Osteocyte (in vitro differentiated cells): ENCODE measurements at places on chromosomes 4 and X.

DNA sequence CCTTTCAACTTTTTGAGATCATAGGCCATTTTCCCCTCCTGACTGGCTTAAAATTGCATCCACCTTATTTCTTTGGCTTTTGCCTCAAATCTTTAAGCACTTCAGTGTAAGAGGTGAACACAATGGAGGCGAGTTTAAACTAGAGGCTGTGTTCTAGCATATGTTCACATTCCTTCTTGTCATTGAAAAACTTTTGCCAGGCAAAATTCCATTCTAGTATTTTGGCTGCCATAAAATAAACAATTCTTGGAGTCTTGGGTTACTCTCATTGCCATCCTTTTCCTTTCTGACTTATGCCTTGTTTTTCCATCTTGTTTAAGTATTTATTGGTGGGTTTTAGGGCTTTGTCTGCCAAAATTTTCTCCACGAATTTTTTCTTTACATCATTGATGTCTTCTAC, 137.3 kb upstream of the ANXA10 start:
- DNase-seq = no peak

DNA sequence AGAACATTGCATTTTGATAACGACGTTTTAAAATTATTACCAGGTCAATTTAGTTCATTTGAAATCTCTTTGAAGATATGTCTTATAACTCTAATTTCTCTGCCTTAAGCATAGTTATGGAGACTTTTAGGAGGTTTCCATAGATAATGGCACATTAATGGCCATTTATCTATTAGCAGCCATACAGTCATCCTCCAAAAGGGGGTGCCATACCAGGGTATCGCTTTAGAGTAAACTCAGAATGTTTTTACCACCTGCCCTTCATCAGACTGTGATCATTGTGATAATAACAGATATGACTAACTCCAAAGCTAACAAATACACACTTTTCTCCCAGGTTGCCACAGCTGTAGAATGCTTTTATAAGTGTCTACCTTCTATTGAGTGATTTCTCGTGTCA, 461.5 kb downstream of the FSTL5 start:
- DNase-seq = no peak

DNA sequence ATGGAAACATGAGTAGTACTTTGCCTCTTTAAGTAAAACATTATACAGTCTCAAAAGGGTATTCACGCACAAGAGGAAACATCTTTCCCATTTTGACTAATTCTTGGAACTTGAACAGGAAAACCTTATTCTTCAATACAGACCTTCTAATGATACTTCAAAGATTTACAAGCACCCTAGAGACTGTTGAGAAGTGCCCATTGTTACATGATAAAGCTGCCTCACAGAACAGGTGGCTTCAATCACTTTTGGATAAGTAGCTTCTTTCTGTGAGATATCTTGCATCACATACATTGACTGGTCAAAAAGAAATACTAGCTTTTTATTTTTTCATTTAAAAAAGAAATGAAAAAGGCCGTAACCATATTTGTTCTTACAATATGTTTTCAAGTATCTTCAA, 219.4 kb downstream of the EPHA5 start:
- no peak for DNase-seq

DNA sequence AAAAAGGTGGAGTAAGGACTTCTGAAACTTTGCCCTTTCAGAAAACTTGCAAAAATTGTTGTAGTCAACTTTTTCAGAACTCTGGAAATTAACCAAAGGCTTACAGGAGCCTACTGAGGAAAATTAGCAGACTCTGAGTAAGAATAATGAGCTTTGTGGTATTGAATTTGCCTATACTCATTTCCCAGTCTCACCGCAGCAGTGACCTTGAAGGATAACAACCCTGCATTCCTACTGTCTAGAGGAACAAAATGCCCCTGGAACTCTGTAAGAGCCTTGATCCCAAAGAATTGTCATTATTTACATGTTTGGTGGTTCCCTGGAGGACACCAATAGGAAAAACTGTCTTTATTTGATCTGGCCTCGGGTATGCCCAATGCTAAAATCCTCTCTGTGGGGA, 57.9 kb downstream of the MND1 start:
- DNase-seq = no peak

GRCh38 chrX:19168609-19169008, 46.3 kb upstream of the ADGRG2 start:
- no peak for DNase-seq

DNA sequence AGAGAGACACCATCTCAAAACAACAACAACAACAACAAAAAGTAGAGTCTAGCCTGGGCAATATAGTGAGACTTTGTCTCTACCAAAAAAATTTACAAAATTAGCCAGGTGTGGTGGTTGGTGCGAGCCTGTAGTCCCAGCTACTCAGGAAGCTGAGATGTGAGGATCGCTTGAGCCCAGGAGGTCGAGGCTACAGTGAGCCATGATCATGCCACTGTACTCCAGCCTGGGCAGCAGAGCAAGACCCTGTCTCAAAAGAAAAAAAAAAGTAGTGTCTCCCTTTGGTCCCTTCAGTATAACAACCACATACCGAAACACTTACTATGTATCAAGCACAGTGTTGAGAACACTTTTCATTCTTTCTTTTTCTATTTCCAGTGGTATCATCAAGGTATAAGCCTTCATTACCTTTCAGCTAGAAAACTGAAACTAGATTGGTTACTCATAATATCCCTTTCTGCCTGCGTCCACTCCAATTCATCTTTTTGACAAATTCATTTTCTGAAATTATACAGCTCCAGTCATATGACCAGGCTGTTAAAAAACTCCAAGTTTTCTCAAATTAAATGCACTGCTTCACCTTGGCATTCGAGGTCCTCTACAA, 54.1 kb downstream of the RPS6KA3 start:
- no peak for DNase-seq

DNA sequence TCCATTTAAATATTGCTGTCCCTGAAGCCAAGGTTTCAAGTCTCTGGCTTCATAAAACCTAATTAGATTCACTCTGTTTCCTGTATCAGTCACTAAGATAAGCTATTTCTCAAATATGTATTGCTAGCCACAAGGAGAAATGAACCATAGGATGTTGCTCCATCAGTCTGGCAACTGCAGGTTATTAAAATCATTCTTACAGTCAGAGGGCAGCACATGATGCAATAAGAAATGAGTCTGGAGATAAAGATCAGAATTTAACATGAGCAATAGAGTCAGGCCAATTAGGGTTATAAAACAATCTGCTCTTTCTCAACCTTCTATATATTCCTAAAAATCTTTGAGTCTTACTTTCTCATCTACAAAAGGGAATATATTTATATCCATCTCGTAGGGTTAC, 7.2 kb downstream of the PRKG2 start:
- no peak for DNase-seq

DNA sequence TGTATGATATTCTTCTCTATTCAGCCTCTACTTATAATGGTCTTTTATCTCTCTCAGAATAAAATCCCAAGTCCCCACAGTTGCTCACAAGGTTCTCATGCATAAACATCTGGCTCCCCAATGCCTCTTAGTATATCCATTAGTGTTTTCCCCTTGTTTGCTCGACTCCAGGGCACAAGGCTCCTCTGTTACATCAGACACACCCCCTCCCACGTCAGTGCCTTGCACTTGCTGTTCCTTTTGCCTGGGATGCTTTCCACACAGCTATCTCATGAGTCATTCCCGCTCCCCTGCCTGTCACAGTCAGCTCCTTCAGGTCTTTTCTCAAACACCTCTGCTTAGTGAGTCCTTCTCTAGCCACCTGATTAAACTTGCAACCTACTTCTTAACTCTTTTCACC, 260.2 kb downstream of the IL1RAPL1 start:
- DNase-seq = no peak

GRCh38 chr4:174600391-174600790, 78.1 kb upstream of the HPGD start:
- no peak for DNase-seq

DNA sequence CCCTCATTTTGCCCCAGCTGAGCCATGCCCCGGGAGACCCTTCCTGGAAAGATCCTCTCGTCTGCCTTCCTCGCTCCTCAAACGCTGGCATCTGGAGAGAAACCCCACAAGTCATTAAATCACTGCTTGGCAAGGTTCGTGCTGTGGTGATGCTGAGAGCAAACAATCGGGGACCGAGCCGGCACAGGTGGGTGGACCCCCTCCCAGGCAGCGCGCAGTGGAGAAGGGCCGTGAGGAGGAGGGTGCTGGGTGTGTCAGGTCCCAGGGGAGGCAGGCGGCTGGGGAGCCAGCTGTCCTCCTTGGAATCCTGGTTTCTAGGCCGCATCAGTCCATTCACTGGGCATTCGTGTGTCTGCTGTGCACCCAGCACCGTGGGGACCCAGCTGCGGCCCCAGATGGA, 64.9 kb upstream of the PSAPL1 start:
- DNase-seq = no peak

GRCh38 chr4:119785963-119786362, 157.4 kb upstream of the PDE5A start:
- DNase-seq = no peak

DNA sequence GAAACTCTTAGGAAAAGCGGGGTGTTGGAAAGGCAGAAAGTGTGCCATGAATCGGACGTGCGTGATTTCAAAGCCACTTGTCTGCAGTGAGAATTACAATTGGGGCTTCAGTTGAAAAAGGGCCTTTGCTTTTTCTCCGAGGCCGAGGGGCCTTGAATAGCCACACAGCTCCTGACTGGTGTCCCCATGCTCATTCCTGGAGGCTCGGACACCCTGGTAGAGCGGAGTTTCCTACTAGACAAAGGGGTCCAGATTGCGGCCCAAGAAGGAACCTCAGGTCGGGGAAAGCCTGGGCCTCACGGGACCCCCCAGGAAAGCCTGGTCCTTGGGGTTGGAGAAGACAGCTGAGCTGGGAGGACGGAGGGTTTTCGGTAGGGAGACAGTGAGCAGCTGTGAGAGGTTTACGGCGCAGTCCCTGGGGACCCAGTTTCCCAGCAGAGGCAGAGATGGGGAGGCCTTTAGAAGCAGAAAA, 3.0 kb upstream of the SHOX start:
- DNase-seq = peak; percentile 73

- DNase-seq = no peak
These were observed 216.4 kb upstream of the RASGEF1B start for GRCh38 chr4:81688085-81688484.

DNA sequence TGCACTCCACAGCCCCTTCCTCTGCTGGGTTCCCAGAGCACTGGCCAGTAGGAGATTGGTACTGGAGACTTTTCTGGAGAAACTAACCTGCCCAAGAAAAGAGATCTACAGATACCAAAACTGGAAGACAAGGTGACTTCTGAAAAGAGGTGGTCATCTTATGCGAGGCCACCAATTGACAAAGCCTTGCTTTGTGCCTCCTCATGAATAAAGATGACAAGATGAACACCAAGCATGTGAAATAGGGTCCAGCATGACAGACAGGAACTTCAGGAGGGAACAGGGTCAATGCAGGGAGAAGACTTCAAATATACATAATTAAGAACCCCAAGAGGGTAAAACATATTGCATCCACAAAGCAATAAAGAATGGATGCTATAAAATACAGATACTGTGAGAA, 137.9 kb downstream of the APBB2 start:
- DNase-seq = no peak
